Uterus (tissue), 4 donors: ENCODE measurements at places on chromosomes 3 and 15. TPM values are rescaled to one million over a fixed set of nuclear protein-coding genes. Genes with fewer than 3 reads are reported as not detected.

GRCh38 chr15:35290301-35290721 is 205.2 kb upstream of the NANOGP8 start:
- no peaks in the 10 kb centered on the region for H3K4me1 ChIP-seq
- H3K27ac ChIP-seq: no peak overlapping the region
- DNase-seq: no peak
- H3K4me3 ChIP-seq: no peak overlapping the region
- no peaks in the 10 kb centered on the region for H3K27me3 ChIP-seq

The AKAP13 gene
- total RNA-seq: 128 TPM

The ATP13A4 gene
- 0.77 TPM for total RNA-seq

- no peak overlapping the region for H3K4me3 ChIP-seq
- H3K4me1 ChIP-seq: no peaks in the 10 kb centered on the region
- no peaks in the 10 kb centered on the region for H3K36me3 ChIP-seq
- no peaks in the 10 kb centered on the region for H3K27me3 ChIP-seq
- no peak for DNase-seq
- H3K27ac ChIP-seq: no peak overlapping the region
Measured at GRCh38 chr3:177037241-177037640, 160.0 kb downstream of the TBL1XR1 start.

DNA sequence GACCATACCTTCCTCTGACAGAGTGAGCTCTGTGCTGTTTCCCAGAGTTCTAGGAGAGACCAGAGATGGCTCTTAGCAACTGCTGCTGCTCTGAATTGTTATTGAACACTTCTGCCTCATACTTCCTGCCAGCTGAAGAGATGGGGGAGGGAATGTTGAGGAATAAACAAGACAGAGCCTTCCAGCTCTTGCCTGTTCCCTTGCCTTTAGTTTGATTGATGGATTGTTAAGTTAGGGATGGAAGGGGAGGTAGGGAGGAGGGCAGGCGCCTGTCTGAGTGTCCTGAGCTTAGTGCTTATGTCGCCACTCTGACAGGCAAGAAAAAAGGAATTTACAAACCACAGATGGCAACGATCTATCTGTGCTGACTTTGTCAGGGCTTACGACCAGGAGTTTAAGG is 42.8 kb downstream of the ZNF609 start:
- H3K36me3 ChIP-seq: no peaks in the 10 kb centered on the region
- H3K27me3 ChIP-seq: no peaks in the 10 kb centered on the region
- no peak for DNase-seq
- no peak overlapping the region for H3K4me3 ChIP-seq
- peak overlapping the region; percentile 62 for H3K27ac ChIP-seq
- H3K4me1 ChIP-seq: peaks cover 18% of the 10 kb centered on the region

The C3orf49 gene
- not detected for total RNA-seq

The HTR3E gene
- total RNA-seq: not detected

The SHC4 gene
- 5.0 TPM for total RNA-seq
